Right renal pelvis (tissue), 4 donors: ENCODE measurements at places on chromosomes 3 and 15. TPM values are rescaled to one million over a fixed set of nuclear protein-coding genes. Genes with fewer than 3 reads are reported as not detected.
A peak's percentile ranks its signal among the peaks of the same experiment; 100 is the strongest.

DNA sequence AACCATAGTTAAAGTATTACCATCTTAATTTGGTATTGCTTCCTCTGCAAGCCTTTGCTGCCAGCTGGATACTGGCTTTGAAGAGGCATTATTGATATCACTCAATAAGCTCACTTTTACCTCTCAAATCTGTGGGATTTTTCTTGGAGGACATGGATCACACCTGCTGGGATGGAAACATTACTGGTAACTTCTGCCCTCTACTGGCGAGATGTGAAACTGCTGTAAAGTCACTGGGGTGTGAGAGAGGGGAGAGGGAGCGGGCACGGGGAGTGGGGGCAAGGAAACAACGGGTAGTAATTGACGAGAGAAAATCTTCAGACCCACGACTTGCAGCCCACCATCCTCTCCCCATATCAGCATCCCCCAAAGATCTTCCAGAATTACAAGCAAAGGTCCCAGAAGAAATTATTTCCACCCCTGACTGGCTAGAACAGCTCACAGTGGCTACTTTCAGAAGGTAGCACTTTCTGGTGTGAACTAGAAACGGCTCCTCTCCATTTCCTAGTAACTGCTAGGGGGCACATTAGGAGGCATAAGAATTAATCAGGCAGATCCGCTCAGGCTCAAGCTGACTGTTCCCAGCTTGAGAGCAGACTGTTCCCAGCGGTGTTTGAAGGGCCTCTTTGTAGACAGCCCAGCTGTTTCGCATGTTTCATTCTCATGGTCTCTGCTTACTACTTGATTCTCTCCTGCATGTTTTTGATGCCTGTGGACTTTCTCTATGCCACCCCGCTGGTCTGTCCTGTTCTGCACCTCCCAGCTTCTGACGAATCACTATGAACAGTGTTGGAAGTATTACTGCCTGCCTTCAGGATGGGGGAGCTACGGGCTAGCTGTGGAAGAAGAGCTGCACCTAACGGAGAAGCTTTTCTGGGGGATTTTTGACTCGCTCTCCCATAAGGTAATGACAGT, 230.4 kb upstream of the CHRM5 start:
- DNase-seq = peak; percentile 31

DNA sequence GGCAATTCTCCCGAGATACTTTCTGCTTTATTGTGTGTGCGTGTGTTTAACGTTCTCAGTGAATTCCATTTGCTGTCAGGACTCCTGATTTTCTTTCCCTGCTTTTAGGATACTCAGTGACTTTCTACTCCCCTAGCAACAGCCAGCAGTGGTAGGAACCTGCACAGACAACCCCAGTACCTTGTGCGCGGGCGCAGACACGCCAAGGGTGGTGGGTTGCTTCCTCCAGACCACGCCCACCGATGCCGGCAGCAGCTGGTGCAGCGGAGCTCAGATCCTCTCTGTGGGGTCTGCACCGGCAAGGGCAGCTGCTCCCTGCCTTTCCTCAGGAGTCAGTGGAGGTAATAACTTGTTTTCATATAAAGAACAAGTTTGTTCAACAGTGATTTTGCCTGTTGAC, 225.1 kb upstream of the NDN start:
- DNase-seq = no peak

- DNase-seq = no peak
These were observed 55.1 kb downstream of the LARS2 start for GRCh38 chr3:45443459-45443858.

- DNase-seq = no peak
These were observed 406.2 kb upstream of the RARB start for GRCh38 chr3:25021816-25022215.

- no peak for DNase-seq
These were observed 248.9 kb upstream of the WNT5A start for GRCh38 chr3:55735976-55736375.

DNA sequence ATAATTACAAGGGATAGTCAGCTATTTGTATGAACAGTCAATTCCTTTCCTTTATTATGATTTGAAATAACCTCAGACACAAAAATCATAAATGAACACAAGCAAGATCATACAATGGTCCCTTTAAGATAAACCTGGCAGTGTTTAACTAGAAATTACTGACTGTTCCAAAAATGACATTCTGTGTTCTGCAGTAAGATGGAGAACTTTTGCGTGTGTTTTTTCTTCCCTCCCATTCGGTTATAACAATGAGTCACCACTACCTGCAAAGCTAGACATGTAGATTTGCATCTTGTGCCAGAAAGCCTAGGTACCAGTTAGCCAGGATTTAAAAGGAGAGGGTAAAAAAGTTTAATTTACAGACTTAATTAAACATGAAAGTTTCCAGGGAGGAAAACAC, 248.2 kb upstream of the ADAMTS9 start:
- DNase-seq = no peak

- no peak for DNase-seq
These were observed 12.7 kb downstream of the TMPRSS7 start for GRCh38 chr3:112047264-112047663.

- DNase-seq = no peak
These were observed 219.0 kb upstream of the LMCD1 start for GRCh38 chr3:8282541-8283165.

- DNase-seq = no peak
These were observed 581.4 kb upstream of the TBL1XR1 start for GRCh38 chr3:177778633-177779032.

DNA sequence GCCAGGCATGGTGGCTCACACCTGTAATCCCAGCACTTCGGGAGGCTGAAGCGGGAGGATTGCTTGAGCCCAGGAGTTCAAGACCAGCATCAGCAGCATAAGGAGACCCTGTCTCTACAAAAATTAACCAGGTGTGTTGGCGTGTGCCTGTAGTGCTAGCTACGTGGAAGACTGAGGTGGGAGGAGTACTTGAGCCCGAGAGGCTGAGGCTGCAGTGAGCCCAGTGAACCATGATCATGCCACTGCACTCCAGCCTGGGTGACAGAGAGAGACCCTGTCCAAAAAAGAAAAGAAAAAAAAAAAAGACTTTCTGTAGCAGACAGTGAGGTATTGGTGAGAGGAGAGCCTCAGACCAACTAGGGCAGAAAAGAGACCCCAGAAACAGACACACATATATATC, 263.8 kb downstream of the XXYLT1 start:
- DNase-seq = no peak

DNA sequence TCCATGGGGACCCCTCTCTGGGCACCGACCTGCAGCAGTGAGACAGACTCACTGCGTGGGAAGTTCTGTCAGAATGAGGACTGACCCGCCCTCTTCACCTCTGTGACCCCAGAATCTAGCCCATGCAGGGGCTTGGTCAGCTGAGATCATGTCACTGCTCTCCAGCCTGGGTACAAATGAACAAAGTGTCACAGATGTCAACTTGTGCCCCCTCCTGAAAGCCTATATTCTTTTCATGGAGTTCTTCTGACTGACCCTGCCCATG, 210.8 kb downstream of the XXYLT1 start:
- DNase-seq = no peak

- no peak for DNase-seq
These were observed 301.8 kb downstream of the NLGN1 start for GRCh38 chr3:173699353-173699752.

- DNase-seq = no peak
These were observed 49.7 kb upstream of the UBE2E2 start for GRCh38 chr3:23153436-23153835.

DNA sequence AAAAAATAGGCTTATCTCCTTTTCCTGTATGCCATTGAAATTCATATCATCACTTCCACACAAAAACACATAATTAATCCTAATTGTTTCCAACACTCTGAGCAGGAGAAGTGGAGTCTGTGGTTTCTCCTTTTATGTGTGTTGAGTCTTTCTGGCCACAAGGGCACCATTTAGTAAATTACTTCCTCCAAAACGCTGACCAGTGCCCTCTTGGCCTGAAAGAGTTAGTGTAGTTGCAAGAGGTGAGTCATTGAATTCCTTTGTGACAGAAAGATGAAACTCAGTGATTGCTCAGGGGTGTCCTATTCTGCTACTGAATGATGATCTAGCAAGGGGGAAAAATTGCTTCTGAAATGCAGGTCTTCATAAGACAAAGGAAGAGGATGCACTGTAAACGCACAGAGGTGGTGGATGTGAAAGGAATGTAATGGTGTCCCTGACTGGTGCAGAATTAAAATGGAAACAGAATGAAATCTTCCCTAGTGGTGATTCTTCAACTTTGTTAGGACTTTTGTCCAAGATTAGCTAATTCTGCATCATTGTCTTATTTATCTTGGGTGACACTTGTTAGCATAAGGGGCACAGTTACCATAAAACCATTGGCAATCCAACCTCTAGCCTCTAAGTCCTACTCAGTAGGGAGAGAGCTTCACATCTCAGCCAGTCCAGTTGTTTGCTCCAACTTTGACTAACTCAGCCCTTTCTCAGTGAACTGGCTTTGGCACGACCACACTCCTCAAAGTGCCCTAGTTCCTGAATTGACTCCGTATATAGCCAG, 208.4 kb upstream of the NANOGP8 start:
- DNase-seq = no peak

DNA sequence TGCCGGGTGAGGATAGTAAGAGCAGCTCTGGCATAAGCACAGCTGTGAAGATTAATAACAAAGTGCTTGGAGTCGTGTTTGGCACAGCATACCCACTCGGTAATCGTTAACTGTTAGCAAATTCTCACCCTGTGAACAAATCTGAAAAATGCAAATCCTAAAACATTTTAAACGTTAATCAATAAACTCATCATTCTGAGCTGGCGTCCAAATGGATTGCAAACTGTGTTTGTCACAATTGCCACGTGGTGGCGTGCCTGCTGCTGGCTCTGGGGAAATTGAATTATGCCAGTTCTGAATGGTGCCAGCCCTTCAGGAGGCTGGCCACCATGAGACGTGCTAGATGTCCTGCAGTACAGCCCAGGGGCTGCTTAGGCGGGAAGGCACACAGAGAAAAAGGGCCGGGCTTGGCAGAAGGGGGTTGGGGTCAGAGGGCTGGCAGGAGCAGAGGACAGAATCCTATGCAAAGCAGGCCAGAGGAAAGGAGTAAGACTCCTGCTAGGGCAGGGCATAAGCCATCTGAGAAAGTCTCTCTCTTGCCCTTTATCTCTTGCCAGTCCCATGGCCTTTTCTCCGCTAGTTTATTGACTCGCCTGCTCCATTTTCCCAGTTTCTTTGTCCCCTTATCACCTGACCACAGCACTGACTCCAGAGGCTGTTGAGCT, 22.1 kb upstream of the POLG start:
- no peak for DNase-seq

DNA sequence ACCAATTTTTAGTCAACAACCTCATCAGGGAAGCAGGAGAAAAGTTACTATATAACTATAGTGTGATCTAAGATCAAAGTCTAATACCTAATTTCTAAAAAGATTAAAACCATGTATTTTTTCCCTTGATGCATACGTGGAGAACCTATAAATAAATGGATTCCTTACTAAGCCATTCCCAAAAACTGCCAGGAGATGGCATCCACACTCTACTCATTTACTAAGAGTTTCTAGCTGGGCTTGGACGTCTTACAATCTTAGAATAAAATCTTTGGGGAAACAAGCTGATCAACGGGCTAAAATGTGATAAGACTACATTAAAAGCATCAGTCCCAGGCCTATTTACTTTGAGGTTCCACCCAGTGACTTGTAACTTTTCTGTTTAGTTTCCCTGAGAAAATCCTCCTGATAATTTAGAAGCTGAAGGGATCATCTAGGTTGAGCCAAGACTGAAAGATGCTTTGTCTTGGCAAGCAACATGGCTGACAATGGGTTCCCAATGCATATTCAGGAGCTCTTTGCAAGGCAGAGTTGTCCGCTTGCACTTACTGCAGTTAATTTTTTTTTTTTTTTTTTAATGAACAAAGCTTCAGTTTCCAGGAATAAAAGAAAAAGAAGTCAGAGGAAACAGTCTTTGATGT, 85.5 kb upstream of the FGF12 start:
- no peak for DNase-seq

DNA sequence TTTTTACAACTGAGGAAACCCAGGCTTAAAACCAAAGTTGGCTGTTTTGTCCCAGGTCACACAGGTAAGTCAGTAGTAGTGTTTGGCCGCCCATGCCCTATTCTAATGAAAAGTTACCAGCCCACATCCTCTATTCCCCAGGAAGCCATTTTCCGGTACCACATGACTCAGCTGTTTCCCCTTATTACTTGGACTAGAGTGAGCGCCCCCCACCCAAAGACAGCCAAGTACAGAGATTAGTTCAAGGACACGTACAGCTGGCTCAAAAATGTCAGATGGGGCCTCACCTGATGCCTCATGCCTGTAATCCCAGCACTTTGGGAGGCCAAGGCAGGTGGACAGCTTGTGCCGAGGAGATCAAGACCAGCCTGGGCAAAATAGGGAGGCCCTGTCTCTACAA, 8.5 kb upstream of the KLHL6 start:
- no peak for DNase-seq

DNA sequence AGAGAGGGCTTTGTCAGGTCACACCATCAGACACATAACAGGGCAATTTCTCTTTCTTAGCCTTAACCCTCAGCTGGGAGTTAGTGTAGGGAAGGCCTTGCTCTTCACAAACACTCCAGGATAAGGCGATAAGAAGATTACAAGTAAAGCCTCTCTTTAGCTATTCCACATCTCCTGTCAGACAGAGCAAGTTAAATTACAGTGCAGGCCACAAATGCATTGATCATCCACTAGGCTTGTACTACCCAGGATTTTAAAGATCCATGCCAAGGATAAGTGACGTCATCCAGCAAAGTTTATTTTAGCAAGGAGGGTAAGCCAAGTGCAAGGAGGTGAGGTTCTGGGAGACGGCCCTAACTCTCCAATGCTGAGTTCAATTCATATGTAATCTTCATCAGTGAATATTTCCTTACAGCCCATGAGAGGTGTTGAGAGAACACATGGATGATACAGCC, 890.6 kb upstream of the NR2F2 start:
- no peak for DNase-seq

DNA sequence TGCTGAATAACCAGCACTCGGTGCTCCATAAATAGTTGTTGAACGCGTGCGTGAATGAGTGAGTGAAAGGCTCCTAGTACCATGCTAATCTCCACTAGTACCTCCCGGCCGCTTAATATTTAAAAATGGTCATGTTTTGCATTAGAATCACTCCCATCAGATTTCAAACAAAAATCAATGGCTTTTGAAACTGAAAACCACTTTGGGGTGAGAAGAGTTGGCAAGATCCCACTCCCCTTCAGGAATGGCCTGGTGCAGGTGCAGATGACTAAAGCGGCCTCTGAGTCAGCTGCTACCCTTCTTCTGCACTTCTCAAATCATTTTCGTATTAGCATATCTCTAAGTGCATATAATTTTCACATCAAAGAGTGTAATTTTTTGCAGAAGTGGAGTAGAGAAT, 425.3 kb upstream of the PROK2 start:
- DNase-seq = no peak

DNA sequence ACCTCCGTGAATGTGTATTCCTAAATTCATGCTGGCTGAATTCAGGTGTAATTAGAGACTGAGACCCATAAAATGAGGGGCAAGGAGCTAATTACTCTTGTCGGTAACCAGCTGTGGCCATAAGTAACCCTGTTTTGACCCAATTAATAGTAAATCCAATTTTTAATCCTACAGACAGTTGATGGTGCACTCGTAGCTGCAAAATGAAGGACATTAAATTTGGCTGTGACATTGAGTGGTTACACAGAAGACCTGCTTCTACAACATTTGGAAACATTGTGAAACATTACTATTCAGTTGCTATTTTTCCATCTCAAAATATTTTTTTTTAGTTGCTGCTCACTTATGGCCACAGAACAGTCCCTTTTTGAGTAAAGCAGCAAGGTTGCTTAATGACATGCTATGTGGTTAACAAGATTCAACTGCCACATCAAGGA, 33.0 kb downstream of the MBNL1 start:
- DNase-seq = no peak

The PSMD6 gene
- 112 TPM for polyA plus RNA-seq

The RARB gene
- 56.3 TPM for polyA plus RNA-seq

The C3orf85 gene
- 18.1 TPM for polyA plus RNA-seq

The GOLGA8O gene
- not detected for polyA plus RNA-seq

The OR5K2 gene
- 0.35 TPM for polyA plus RNA-seq

The SOX2 gene
- 0.56 TPM for polyA plus RNA-seq

The GHSR gene
- not detected for polyA plus RNA-seq
